Activated CD4-positive, alpha-beta T cell treated with anti-CD3 and anti-CD28 coated beads for 4 hours (primary cell): ENCODE measurements at places on chromosomes 12 and 14.
A peak's percentile ranks its signal among the peaks of the same experiment; 100 is the strongest.

GRCh38 chr12:119721306-119721705 is 53.4 kb downstream of the PRKAB1 start:
- DNase-seq: no peak

DNA sequence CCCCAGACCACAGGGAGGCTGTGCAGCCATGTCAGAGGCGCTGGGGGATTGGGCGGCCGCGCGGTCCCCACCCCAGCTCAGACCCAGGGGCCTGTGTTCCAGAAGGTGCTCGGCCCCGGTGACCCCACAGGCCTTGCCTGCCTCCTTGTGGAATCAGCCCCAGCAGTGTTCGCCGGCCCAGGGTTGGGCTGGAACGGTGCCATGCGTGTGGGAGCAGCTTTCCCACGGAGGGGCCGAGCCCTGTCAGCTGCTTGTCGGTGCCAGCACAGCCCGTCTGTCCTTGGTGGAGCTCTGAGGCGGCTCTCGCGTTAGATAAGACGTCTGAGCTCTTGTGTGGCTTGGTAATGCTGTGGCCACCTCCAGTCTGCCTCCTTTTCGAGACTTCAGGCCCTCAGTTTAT is 8.5 kb downstream of the ZFYVE21 start:
- DNase-seq: no peak

DNA sequence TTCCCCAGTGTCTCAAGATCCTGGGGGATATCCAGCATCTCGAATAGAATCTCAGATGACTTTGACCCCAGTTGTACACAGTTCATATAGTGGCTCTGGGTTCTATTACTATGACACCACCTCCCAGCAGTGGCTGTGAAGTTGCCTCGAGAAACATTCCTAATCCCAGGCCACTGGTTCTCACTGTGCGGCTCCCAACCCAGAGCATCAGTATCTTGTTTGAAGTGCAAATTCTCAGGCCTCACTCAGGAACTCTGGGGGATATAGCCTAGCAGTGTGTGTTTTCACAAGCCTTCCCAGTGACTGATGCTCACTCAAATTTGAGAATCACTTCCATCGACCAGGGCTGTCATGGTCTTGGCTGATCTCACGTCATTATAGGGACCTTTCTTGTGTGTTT is 69.3 kb upstream of the IGF1 start:
- DNase-seq: no peak

DNA sequence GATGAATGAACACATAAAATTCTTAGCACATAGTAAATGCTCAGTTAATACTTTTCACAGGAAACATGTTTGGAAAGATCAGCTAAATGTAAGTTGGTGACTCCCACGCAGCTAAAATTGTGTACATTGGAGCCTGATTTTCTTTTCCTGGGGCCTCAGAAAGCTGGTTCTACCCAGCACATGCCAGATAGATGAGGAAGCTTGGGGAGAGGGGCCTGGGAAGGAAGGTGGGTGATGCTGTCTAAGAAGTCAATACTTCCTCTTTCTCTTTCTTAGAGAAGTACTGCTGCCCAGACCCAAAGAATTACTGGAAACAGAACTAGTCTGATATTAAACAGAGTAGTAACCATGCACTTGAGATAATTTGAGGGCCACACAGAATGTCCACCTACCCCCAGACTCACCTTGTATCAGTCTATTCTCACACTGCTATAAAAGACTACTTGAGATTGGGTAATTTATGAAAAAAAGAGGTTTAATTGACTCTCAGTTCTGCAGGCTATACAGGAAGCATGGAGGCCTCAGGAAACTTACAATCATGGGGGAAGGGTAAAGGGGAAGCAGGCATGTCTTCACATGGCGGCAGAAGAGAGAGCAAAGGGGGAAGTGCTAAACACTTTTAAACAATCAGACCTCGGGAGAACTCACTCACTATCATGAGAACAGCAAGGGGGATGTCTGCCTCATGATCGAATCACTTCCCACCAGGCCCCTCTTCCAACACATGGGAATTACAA is 123.3 kb upstream of the MED13L start:
- DNase-seq: no peak

GRCh38 chr12:124174451-124175348 is 120.2 kb upstream of the RFLNA start:
- no peak for DNase-seq

DNA sequence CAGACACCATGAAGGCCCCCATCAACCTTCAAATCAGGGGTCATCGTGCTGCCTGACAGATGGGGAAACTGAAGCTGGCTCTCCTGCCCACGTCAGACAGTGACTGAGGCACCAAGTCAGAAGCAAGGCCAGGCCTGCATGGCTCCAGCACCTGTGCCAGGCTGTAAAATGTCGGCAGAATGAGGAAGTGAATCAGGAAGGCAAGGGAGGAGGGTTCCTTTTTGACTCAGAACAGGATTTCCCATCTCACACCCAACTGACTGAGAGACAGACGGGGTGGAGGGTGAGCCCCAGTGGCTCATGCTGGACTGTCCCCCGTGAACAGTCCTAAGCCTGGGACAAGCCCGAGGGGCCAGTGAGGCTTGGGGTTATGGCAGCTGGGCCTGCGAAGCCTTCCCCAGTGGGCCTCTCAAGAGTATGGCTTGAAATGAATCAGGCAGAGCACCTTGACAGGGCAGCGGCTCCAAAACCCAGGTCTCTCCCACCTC is 20.9 kb downstream of the SYNE3 start:
- no peak for DNase-seq

- DNase-seq: no peak
Measured at GRCh38 chr12:94634717-94635116, 15.6 kb downstream of the TMCC3 start.

DNA sequence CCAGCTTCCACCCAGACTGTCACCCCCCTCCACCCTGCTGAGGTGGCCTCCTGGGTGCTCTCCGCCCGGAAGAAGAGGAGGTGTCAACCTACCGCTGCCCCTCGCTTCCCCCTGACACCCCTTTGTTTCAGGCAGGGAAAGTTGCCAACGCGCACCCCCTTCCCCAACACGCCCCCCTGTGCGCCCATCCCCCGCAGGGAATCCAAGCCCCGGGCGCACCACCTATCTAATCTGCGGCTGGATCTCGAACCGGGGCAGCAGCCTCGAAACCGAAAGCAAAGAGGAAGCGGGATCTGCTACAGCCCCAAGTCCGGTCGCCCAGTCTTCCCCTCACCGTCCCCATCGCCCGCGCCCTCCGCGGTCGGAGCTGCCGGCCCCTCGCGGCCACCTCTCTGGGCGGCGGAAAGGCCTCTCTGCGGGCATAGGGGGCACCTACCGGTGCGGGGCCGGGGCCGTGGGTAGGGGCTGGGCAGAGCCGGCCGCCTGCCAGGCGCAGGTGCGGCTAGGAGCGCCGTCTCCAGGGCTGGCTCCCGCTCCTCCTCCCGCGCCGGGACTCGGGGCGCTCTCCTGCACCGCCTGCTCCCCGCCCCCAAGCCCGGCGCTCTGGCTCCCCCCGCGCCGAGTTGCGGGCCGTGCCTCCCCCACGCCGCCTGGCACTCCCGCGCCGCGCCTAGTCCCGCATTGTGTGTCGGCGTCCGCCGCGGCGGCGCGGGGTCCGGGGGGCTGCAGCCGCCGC is 18.3 kb upstream of the PLEKHH1 start:
- DNase-seq: peak; percentile 23

GRCh38 chr14:103679351-103679750 is 35.9 kb downstream of the XRCC3 start:
- peak; percentile 24 for DNase-seq

DNA sequence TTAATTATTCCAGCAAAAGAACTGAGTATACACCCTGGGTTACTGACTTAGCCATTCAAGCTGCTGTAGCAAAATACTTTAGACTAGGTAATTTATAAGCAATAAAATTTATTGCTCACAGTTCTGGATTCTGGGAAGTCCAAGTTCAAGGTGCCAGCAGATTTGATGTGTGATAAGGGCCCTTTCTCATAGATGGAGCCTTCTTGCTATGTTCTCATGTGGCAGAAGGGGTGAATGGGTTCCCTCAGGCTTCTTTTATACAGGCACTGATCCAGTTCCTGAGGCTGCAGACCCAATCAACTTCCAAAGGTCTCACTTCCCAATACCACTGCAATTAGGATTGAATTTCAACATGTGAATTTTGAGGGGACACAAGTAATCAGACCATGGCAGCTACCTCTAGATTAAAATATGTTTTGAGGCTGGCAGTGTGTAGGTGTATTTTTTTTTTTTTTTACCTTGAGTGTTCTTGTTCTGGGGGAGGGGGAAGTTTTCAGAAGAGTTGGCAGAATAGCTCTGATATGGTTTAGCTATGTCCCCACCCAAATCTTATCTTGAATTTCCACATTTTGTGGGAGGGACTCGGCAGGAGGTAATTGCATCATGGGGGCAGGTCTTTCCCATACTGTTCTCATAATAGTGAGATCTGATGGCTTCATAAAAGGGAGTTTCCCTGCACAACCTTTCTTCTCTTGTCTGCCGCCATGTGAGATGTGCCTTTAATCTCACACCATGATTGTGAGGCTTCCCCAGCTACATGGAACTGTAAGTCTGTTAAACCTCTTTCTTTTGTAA is 178.2 kb downstream of the RASSF9 start:
- DNase-seq: no peak

DNA sequence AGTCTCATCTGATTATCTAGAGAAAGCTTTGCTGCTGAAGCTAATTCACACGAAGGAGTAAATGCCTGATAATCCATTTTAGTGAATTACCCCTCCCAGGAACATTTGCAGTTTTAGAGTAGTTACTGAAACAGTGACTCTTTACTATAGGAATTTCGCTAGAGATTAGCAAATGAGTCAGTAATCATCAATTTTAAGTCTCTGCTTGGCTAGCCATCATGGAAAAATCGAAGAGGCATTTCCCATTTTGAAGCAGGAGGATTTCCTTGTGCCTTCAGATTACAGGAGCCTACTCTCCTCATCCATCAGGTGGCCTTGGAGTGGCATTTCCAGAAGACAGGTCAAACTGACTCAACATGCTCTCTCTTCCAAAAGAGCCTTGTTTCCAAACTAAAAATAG is 154.5 kb downstream of the EGLN3 start:
- DNase-seq: no peak
